ENCODE measurements at places on chromosomes 16 and 17. TPM values are rescaled to one million over a fixed set of nuclear protein-coding genes. Genes with fewer than 3 reads are reported as not detected.

DNA sequence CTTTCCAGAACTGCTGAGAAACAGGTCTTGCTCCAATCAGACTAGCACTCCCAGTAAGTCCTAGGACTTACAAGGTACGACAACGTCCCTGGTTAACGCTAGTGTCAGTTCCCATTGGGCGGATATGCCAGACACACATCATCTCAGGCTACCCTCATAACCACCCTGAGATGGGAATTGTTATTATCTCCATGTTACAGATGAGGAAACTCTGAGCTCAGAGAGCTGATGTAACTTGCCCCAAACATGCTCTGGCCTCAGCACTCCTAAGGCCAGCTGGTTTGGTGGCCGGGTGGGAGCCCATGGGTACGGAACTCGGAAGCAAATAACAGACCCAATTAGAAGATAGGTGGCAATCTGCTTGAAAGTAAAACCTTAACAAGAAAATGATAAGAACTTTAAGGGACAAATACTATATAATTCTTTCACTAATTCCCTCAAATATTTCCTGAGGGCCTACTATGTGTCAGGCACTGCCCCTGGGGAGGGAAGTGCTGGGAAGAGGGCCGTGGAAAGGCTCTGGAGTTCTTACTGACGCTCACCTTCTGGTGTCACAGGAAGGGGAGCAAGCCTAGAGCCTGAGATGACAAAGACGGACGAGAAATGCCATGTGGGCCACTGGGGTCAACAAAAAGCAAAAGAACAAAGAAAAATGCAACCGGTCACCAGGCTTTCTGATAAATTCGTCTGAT, 6.9 kb downstream of the CREBBP start:
- H3K4me1 ChIP-seq: peaks cover 52% of the 10 kb centered on the region
- no peak for DNase-seq
- H3K27ac ChIP-seq: no peak overlapping the region
- no peaks in the 10 kb centered on the region for H3K27me3 ChIP-seq
- no peak overlapping the region for H3K4me3 ChIP-seq
- H3K36me3 ChIP-seq: peaks cover 14% of the 10 kb centered on the region

The GNPTG gene
- total RNA-seq: 29.3 TPM

DNA sequence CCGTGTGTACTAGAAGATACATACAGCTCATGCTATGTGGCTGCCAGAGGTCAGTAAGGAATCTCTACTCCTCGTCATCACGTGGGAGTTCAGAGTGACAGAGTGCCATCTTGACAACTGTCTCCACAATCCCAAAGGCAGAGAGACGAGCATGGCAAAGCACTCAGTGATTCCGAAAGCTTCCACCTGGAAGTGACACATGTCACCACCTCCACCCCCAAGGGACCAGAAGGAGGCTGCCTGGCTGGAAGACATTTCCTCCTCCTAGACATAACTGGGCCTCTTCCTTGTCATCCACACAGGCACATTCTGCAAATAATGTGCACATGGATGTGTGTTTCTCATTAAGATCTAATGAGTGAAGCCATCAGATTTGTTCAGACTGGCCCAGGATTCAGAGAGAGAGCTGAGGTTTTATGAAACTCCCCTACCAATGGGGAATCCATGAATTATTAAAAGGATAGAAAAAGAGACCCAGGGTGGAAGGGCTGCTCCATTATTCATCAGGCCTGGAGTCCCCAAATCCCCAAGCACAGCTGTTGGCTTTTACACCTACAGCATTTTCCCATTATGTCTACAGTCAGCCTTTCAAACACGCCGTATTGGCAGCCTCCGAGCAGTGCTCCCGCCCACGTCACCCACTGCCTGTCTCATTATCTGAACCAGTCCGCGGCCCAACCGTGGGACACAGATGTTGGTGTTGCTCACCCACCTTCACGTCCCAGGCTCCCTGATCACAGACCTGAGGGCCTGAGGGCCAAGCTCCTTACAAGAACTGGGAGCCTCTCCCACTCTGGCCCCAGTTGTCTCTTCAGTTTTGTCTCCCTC, 3.3 kb upstream of the CACNG5 start:
- no peak overlapping the region for H3K27ac ChIP-seq
- no peaks in the 10 kb centered on the region for H3K4me1 ChIP-seq
- no peak for DNase-seq
- H3K36me3 ChIP-seq: no peaks in the 10 kb centered on the region

The CEP295NL gene
- 0.29 TPM for total RNA-seq

The CLEC19A gene
- total RNA-seq: not detected

- H3K4me3 ChIP-seq: no peak overlapping the region
- H3K4me1 ChIP-seq: no peaks in the 10 kb centered on the region
- H3K27ac ChIP-seq: no peak overlapping the region
- H3K36me3 ChIP-seq: no peaks in the 10 kb centered on the region
Observed at GRCh38 chr16:86713021-86713631, 134.8 kb downstream of the FOXL1 start.

The LRRC75A gene
- total RNA-seq: 3.0 TPM

The PRSS33 gene
- total RNA-seq: not detected

GRCh38 chr16:26993511-26993910, 73.2 kb upstream of the C16orf82 start:
- H3K27me3 ChIP-seq: peaks cover 4% of the 10 kb centered on the region
- no peak for DNase-seq
- no peak overlapping the region for H3K27ac ChIP-seq

- no peak for DNase-seq
- H3K4me3 ChIP-seq: no peak overlapping the region
Observed at GRCh38 chr16:56272583-56272894, 81.2 kb downstream of the GNAO1 start.

GRCh38 chr17:57370037-57370581, 113.8 kb downstream of the MSI2 start:
- no peak overlapping the region for H3K4me3 ChIP-seq
- H3K36me3 ChIP-seq: peaks cover 20% of the 10 kb centered on the region
- DNase-seq: no peak
- no peaks in the 10 kb centered on the region for H3K27me3 ChIP-seq
- H3K4me1 ChIP-seq: peaks cover 14% of the 10 kb centered on the region

GRCh38 chr17:58564971-58565370, 50.5 kb upstream of the MTMR4 start:
- H3K27me3 ChIP-seq: no peaks in the 10 kb centered on the region
- no peak overlapping the region for H3K27ac ChIP-seq
- no peaks in the 10 kb centered on the region for H3K36me3 ChIP-seq
- no peak for DNase-seq

The ZFHX3 gene
- total RNA-seq: 1.9 TPM

GRCh38 chr17:68334393-68334792, 43.1 kb downstream of the ARSG start:
- peaks cover 15% of the 10 kb centered on the region for H3K36me3 ChIP-seq
- no peaks in the 10 kb centered on the region for H3K27me3 ChIP-seq

- H3K36me3 ChIP-seq: no peaks in the 10 kb centered on the region
- no peak for DNase-seq
- H3K27me3 ChIP-seq: no peaks in the 10 kb centered on the region
Observed at GRCh38 chr16:1163567-1164055, 10.7 kb downstream of the CACNA1H start.
